ENCODE measurements at places on chromosomes 5 and 9.

GRCh38 chr5:68683632-68684036, 410.2 kb upstream of the SLC30A5 start:
- no peak for DNase-seq

GRCh38 chr5:111556501-111556900, 44.2 kb upstream of the STARD4 start:
- no peak for DNase-seq

DNA sequence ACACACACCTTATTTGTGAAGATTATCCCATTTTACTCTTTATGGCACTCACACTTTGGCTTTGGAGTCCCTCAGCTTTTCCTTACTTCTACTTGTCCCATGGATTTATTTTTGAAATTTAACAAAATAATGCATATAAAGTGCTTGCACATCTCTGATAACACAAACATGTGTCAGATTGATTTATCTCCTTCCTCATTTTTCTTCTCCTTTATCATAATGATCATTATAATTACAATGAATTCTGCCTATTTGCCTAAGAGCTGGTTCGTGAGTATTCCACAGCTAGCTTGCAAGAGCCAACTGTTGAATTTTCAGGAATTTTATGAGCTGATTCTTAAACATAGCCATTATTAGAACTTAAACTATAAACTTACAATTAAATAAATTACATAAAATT, 347.7 kb downstream of the CHSY3 start:
- no peak for DNase-seq

- DNase-seq = peak; percentile 97
These were observed 12.2 kb downstream of the CXXC5 start for GRCh38 chr5:139660105-139660922.

GRCh38 chr9:75962013-75962661, 71.7 kb downstream of the PCSK5 start:
- DNase-seq = no peak

GRCh38 chr9:81595887-81596543, 93.3 kb downstream of the TLE1 start:
- DNase-seq = peak; percentile 15

DNA sequence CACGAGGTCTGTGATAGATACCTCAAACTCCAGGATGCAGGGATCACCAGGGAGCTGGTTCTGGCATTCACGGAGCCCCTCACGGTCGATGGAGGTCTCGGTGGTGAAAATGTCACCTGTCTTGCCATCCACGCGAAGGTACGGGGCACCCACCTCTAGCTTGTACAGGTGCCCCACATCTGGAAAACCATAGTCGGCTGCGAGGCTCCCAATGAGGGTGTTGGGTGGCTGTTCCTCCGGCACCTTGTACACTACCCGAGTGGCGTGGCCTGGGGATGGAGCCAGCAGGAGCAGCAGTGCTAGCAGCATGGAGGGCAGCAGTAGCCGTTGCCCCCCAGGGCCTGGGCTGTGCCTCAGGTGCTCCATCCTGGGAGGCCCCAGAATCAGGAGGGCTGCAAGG, 9.2 kb downstream of the PCDH1 start:
- DNase-seq = no peak

- no peak for DNase-seq
These were observed 51.3 kb upstream of the ASTN2 start for GRCh38 chr9:117466111-117466510.

GRCh38 chr5:89628876-89629635, 746.1 kb upstream of the MEF2C start:
- no peak for DNase-seq

GRCh38 chr5:67257077-67257476, 60.5 kb upstream of the CD180 start:
- DNase-seq = no peak

Measured in G401 (cell line).